Panc1 (cell line): ENCODE measurements at places on chromosomes 16 and 17. TPM values are rescaled to one million over a fixed set of nuclear protein-coding genes. Genes with fewer than 3 reads are reported as not detected.

DNA sequence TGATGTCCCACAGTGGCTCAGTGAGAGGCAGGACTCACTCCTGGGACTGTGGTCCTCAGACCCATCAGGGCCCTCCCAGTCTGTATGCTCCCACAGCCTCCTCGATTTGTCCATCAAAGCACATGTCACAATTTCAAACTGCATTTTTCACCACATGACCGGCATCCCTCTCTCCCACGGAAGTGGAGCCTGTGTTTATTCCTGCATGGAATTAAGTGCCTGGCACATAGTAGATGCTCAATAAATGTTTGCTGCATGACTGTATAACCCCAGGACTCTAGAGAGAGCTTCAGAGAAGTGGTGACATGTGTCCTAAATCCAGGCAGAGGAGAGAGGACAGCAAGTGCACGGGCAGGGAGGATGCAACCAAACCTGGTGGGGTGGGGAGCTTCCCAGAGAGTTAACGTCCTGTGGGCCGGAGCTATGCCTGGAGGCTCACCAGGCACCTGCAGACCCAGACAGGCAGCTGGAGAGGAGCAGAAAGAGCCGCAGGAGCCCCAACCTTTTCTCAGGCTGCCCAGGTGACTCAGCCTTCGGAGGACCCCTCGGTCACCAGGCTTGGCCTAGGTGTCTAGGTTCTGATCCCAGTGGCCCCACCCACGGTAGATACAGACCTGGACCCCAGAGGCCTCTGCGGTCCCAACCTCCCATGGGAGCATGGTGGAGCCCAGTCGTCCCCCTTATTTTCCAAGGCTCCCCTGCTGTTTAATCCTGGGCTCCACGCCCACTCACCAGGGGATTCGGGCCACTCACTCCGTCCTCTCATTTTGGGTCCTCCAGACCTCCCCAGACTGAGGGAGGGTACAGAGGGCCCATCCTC lies 5.8 kb downstream of the CDH5 start:
- H3K36me3 ChIP-seq: no peaks in the 10 kb centered on the region
- no peak for DNase-seq
- H3K4me3 ChIP-seq: no peak overlapping the region
- H3K4me1 ChIP-seq: no peaks in the 10 kb centered on the region

The AANAT gene
- total RNA-seq: not detected

DNA sequence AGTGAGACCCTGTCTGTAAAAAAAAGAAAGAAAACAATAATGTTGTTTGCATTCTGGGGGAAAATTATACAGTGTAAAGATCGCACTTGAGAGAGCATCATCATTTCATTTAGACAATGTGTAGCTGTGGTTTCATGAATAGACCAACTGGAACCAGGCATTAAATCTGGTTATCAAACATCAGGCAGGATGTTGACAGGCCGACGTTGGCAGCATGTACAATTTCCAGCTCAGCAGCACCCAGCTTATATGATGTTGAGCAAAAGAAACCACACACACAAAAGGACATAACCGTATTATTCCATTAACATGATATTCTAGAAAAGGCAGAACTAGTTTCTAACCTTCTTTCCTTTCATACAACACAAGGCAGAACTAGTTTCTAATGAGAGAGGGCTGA lies 5.8 kb downstream of the MARVELD3 start:
- H3K27me3 ChIP-seq: no peaks in the 10 kb centered on the region; the same call in 1 of the 2 replicates
- no peak for DNase-seq
- no peaks in the 10 kb centered on the region; the same call in 1 of the 2 replicates for H3K36me3 ChIP-seq
- no peak overlapping the region for H3K4me3 ChIP-seq
- no peak overlapping the region for H3K27ac ChIP-seq
- no peaks in the 10 kb centered on the region for H3K4me1 ChIP-seq

GRCh38 chr17:74316220-74316619 lies 9.8 kb upstream of the KIF19 start:
- no peak overlapping the region for H3K27ac ChIP-seq
- no peaks in the 10 kb centered on the region for H3K27me3 ChIP-seq
- H3K36me3 ChIP-seq: no peaks in the 10 kb centered on the region
- H3K4me1 ChIP-seq: no peaks in the 10 kb centered on the region
- H3K4me3 ChIP-seq: no peak overlapping the region
- DNase-seq: no peak

The NUP93 gene
- total RNA-seq: 88.5 TPM

DNA sequence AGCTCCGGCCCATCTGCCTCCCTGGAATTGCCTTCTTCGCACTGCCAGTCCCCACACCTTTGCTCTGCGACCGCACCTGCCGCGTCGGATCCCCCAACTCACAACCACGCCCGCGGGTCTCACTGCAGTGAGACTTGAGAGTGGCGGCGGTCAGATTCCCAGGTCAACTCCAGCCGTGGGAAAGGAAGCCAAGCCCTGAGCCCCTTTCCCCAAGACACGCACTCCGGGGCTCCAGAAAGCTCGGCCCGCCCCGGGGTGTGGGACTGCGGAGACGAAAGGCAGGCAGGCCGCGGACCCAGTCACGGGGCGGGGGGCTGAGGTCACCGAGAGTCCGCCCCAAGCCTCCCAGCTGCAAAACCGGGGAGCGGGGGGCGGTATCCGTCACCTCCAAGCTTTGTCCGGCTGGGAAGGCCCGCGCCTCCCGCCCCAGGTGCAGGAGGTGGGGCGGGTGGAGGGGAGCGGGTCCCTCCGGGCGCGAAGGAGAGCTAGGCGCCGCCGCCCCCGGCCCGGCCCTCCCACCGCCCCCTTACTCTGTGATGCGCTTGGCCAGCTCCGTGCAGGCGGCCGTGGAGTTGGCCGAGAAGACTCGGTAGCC lies 615 bp downstream of the PRPSAP1 start:
- no peak for DNase-seq
- H3K4me1 ChIP-seq: peaks cover 16% of the 10 kb centered on the region
- peaks cover 3% of the 10 kb centered on the region; the same call in 1 of the 2 replicates for H3K36me3 ChIP-seq
- H3K4me3 ChIP-seq: peak overlapping the region; percentile 89
- peak overlapping the region; percentile 94 for H3K27ac ChIP-seq

- H3K4me3 ChIP-seq: no peak overlapping the region
- no peak overlapping the region for H3K27ac ChIP-seq
- DNase-seq: no peak
- H3K4me1 ChIP-seq: no peaks in the 10 kb centered on the region
- H3K27me3 ChIP-seq: no peaks in the 10 kb centered on the region
These were observed 800.0 kb downstream of the KCNJ18 start for GRCh38 chr17:22492331-22492730.

DNA sequence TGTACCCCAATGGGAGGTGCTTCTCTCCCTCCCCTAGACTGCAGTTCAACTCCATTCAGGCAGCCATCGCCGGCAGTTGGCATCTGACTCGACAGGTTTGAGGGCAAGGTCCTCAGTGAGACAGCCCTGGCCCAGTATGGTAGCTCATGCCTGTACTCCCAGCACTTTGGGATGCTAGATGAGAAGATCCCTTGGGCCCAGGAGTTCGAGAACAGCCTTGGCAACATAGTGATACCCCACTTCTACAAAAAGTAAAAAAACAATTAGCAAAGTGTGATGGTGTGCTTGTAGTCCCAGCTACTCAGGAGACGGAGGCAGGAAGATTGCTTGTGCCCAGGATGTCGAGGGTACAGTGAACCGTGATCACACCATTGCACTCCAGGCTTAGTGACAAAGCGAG lies 12.1 kb downstream of the VPS35L start:
- peaks cover 6% of the 10 kb centered on the region; the same call in 1 of the 2 replicates for H3K36me3 ChIP-seq
- no peaks in the 10 kb centered on the region for H3K4me1 ChIP-seq
- H3K4me3 ChIP-seq: no peak overlapping the region

DNA sequence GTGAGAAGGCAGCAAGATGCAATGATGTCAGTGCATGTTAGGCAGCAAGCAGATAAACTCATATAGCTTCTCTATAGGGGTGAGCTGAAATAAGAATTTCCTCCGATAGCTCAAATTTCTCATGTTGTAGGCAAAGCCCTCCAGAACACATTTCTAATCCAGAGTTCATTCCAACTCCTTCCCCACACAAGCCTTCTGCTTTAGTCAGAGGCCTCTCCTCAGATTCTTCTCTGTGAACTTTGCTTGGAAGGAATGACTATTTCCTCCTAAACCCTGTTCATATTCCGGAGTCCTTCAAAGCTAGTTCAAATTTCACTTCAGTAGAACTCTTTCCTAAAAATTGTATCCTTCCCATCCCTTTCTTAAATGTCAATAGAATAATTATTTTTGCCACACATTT lies 144.8 kb downstream of the KCNJ2 start:
- DNase-seq: no peak
- no peaks in the 10 kb centered on the region for H3K4me1 ChIP-seq
- no peak overlapping the region for H3K4me3 ChIP-seq
- H3K36me3 ChIP-seq: no peaks in the 10 kb centered on the region
- no peaks in the 10 kb centered on the region for H3K27me3 ChIP-seq

DNA sequence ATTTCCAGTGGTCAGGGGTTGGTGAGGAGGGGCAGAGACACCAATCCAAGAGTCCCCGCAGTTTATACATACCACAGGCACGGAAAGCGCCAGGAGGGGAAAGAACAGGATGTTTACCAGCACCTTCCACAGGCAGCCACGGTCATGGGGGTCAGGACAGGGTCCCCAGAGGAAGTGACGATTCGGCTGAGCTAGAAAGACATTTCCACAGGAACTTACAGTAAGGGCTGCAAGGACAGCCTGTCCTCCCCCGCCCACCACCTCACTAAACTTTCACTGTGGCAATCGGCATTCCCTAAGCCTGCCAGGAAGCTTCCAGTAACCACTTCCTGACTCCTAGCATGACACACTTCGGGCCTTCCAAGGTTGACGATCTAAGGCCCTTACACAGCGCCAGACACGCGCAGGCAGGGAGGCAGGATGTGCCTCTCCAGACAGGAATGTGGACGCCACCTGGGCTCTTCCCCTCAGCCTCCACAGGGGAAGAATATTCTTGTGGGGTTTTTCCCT lies 1.2 kb upstream of the MT2A start:
- peaks cover 54% of the 10 kb centered on the region for H3K4me1 ChIP-seq
- no peak for DNase-seq
- H3K36me3 ChIP-seq: peaks cover 3% of the 10 kb centered on the region; the same call in 1 of the 2 replicates
- no peaks in the 10 kb centered on the region for H3K27me3 ChIP-seq
- H3K4me3 ChIP-seq: peak overlapping the region; percentile 26

GRCh38 chr16:54783226-54783625 lies 147.4 kb upstream of the IRX5 start:
- no peak overlapping the region for H3K27ac ChIP-seq
- no peaks in the 10 kb centered on the region for H3K4me1 ChIP-seq
- no peaks in the 10 kb centered on the region for H3K36me3 ChIP-seq
- no peak for DNase-seq

The KIFC3 gene
- 51.5 TPM for total RNA-seq

GRCh38 chr17:56756536-56756935 lies 77.2 kb downstream of the C17orf67 start:
- H3K4me3 ChIP-seq: no peak overlapping the region
- no peaks in the 10 kb centered on the region for H3K27me3 ChIP-seq
- no peak overlapping the region for H3K27ac ChIP-seq
- no peaks in the 10 kb centered on the region for H3K36me3 ChIP-seq

GRCh38 chr16:14564323-14564722 lies 65.7 kb downstream of the PARN start:
- H3K27me3 ChIP-seq: no peaks in the 10 kb centered on the region
- H3K4me1 ChIP-seq: peaks cover 19% of the 10 kb centered on the region; the same call in 1 of the 2 replicates
- H3K4me3 ChIP-seq: no peak overlapping the region
- no peaks in the 10 kb centered on the region for H3K36me3 ChIP-seq
- DNase-seq: no peak

The CRHR1 gene
- total RNA-seq: 0.15 TPM

The NPEPPS gene
- 137 TPM for total RNA-seq

- H3K4me1 ChIP-seq: peaks cover 15% of the 10 kb centered on the region
- H3K4me3 ChIP-seq: no peak overlapping the region
- no peaks in the 10 kb centered on the region for H3K36me3 ChIP-seq
These were observed 75.5 kb downstream of the GPRC5B start for GRCh38 chr16:19809121-19809635.

GRCh38 chr16:4747906-4748681 lies 13.8 kb downstream of the DNAAF8 start:
- no peak overlapping the region for H3K27ac ChIP-seq
- no peak overlapping the region for H3K4me3 ChIP-seq
- DNase-seq: no peak

DNA sequence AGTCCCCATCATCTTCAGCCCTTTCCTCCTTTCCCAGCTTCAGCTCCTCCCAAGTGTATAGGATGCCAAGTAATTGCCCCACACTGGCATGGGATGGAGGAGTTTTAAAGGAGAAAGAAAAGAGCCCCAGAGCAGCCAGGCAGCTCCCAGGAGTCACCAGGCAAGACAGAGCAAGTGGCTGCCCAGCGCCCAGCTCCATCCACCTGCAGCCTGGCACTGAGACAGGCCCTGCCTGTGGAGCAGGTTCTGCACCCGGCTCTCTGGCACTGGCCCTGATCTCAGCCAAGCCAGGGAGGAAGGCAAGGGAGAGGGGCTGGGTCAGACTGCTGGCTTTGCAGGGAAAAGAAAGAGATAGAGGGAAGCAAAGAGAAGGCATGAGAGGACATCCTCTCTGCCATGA lies 21.7 kb downstream of the FOXN1 start:
- no peak overlapping the region for H3K27ac ChIP-seq
- H3K27me3 ChIP-seq: no peaks in the 10 kb centered on the region; the same call in 1 of the 2 replicates
- no peaks in the 10 kb centered on the region for H3K36me3 ChIP-seq
- no peaks in the 10 kb centered on the region for H3K4me1 ChIP-seq
- no peak overlapping the region for H3K4me3 ChIP-seq
- DNase-seq: no peak

DNA sequence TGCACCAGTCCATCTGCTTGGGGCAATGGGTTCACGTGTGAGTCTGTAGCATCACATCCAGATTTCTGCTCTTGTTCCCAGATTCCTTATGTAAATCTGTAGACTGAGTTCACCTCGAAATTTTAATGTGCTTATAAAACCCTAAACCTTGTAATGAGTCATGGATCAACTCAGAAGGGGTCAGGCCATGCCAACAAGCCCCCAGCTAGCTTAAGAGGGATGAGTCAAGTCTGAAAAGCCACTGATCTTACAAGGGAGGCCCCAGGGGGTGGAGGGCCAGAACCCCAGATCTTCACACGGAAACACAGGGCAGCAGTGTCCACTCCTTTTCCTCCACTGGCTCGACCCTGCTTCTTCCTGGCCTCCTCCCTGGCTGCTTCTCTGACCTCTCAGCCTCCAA lies 399.1 kb upstream of the CDH5 start:
- no peak overlapping the region for H3K27ac ChIP-seq
- no peak for DNase-seq
- H3K4me1 ChIP-seq: no peaks in the 10 kb centered on the region
- no peaks in the 10 kb centered on the region for H3K27me3 ChIP-seq
- H3K36me3 ChIP-seq: no peaks in the 10 kb centered on the region
- H3K4me3 ChIP-seq: no peak overlapping the region

GRCh38 chr17:1762901-1763898 lies 1.3 kb downstream of the SERPINF1 start:
- no peak overlapping the region for H3K27ac ChIP-seq
- H3K27me3 ChIP-seq: no peaks in the 10 kb centered on the region
- H3K36me3 ChIP-seq: no peaks in the 10 kb centered on the region
- no peak for DNase-seq
- H3K4me3 ChIP-seq: no peak overlapping the region

- no peak overlapping the region for H3K4me3 ChIP-seq
- no peaks in the 10 kb centered on the region for H3K36me3 ChIP-seq
- H3K27ac ChIP-seq: no peak overlapping the region
- DNase-seq: no peak
- no peaks in the 10 kb centered on the region for H3K27me3 ChIP-seq
- no peaks in the 10 kb centered on the region for H3K4me1 ChIP-seq
These were observed 9.4 kb upstream of the ZNF689 start for GRCh38 chr16:30619638-30620037.

- no peaks in the 10 kb centered on the region for H3K4me1 ChIP-seq
- DNase-seq: no peak
- H3K27ac ChIP-seq: no peak overlapping the region
- H3K36me3 ChIP-seq: no peaks in the 10 kb centered on the region
These were observed 228.7 kb upstream of the ASIC2 start for GRCh38 chr17:33521784-33522183.
